ENCODE measurements at places on chromosomes 5 and 9. TPM values are rescaled to one million over a fixed set of nuclear protein-coding genes. Genes with fewer than 3 reads are reported as not detected.

The SH3GL2 gene
- 0.07 TPM for total RNA-seq

The NFX1 gene
- 14.4 TPM for total RNA-seq

The INSL6 gene
- not detected for total RNA-seq

The EIF4E1B gene
- total RNA-seq: not detected

The OR5C1 gene
- not detected for total RNA-seq

The RALGDS gene
- total RNA-seq: 26.3 TPM

The TCERG1 gene
- total RNA-seq: 36.1 TPM

The AHRR gene
- total RNA-seq: 17.8 TPM

The LOX gene
- 18.3 TPM for total RNA-seq

The TTC16 gene
- not detected for total RNA-seq

The SLC25A2 gene
- 0.15 TPM for total RNA-seq

The OLFM1 gene
- total RNA-seq: 4.7 TPM

The PDLIM4 gene
- total RNA-seq: 40.4 TPM

The BRINP1 gene
- total RNA-seq: 0.40 TPM

The CAMK4 gene
- 0.34 TPM for total RNA-seq

The SPATA31A3 gene
- not detected for total RNA-seq

The OR1Q1 gene
- total RNA-seq: not detected

The ANKRA2 gene
- total RNA-seq: 24.8 TPM

The PLPPR1 gene
- 0.07 TPM for total RNA-seq

The LCN1 gene
- total RNA-seq: not detected

The HAVCR1 gene
- total RNA-seq: not detected

The EXOSC2 gene
- 37.8 TPM for total RNA-seq

The ADAMTS13 gene
- 0.20 TPM for total RNA-seq

The FBXL7 gene
- total RNA-seq: 14.7 TPM

The NTMT1 gene
- total RNA-seq: 44.7 TPM

Measured in mammary microvascular endothelial cell (primary cell).